ENCODE measurements at places on chromosomes 2 and 18.

DNA sequence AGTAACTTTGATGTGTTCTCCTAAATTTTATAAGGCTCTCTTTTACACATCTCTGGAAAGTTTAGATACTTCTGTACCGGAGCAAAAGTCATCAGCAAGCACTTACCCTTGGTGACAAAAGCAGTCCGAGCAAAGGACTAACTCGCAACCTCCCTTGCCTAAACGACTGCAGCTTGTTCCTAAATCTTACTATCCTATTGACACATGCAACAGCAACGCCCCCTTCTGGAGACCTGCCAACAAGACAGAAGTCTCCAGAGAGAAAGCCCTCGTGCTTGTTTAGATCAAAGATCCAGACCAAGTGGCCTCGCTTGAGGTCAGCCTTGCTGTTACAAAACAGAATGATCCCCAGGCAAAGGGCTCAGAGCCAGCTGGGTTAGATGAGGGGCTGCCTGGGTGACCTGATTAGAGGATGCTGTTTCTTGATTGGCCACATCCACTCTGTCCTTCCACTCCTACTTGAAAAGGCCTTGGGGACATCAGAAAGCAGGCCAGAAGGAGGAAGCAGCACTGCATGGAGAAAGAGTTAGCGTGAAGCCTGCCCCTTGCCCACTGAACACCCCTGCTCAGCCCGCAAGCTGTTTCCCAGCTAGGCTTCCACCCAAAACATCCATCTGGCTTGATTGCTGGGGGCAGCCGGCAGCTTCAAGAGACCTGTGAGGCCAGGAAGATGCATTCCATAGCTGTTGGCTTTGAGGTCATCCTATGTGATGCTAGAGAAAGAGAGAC is 94.3 kb downstream of the HNRNPLL start:
- DNase-seq = peak; percentile 69

DNA sequence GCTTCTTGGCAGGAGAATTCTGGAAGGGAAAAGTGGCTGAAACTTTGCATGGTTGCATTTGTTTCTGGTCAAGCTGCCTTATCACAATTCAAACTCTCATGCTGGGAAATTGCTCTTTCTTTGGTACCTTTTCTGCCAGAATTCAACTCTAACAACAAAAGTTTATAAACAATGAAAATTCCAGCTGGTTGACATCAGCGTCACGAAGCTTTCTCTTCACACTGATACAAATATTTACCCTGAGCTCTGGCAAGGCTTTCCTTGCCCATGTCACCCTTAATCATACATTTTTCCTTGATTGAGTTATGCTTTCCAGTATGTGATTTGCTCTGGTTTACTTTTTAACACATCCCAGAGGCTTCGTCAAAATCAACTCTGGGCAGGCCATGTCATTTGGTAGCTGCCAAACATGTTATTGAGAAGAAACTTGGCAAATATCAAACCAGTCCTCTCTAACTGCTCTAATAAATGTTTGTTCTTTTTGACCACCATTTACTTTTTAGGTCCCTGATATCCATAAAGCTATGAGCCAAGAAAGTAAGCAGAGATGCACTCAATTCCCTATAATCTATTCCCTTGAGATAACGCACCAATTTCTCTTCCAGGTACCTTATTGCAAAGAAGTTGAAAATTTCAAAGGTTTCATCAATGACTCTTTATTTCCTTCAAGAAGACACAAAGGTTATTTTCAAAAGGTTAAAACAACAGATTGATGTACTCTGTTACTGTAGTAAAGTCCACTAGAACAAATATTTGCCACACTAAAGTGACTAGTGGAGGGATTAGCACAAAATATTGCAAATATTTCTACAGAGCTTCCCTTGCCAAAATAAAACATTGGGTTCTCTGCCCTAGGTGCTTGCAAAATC is 1241.1 kb upstream of the ZEB2 start:
- no peak for DNase-seq

DNA sequence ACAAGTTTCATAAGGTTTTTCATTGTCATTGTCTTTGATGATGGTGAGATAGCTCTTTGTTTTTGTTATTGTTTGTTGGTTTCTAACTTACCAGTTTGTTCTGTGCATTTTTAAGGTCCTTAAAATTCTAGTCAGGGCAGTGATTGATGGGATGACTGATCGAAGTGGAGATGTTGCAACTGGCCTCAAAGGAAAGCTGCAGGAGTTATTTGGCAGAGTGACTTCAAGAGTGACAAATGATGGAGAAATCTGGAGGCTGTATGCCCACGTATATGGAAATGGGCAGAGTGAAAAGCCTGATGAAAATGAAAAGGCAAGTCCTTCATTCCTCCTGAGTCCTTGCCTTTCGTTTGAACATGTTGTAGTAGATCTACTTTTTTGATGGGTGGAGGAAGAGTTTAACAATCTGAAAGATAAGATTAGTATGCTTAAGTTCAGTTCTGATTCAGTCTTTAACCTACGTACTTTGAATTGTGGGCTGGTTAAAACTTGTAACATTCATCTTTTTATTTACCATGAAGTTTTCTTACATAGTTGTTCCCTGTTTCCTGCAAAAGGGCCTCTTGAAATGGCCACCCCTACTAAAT is 135.8 kb upstream of the LTBP1 start:
- DNase-seq = no peak

- DNase-seq = no peak
Measured at GRCh38 chr2:11904029-11904428, 157.6 kb downstream of the LPIN1 start.

Measured in stimulated activated CD8-positive, alpha-beta memory T cell treated with anti-CD3 and anti-CD28 coated beads, Interleukin-12 subunit alpha, Interleukin-12 subunit beta, amount 100 ng/mL, for 1 hour (primary cell).